ENCODE measurements at places on chromosomes 4 and X.

- DNase-seq: no peak
Observed at GRCh38 chrX:48935301-48935670, 16.5 kb upstream of the PIM2 start.

- DNase-seq: no peak
Observed at GRCh38 chr4:156146571-156146970, 192.9 kb upstream of the CTSO start.

DNA sequence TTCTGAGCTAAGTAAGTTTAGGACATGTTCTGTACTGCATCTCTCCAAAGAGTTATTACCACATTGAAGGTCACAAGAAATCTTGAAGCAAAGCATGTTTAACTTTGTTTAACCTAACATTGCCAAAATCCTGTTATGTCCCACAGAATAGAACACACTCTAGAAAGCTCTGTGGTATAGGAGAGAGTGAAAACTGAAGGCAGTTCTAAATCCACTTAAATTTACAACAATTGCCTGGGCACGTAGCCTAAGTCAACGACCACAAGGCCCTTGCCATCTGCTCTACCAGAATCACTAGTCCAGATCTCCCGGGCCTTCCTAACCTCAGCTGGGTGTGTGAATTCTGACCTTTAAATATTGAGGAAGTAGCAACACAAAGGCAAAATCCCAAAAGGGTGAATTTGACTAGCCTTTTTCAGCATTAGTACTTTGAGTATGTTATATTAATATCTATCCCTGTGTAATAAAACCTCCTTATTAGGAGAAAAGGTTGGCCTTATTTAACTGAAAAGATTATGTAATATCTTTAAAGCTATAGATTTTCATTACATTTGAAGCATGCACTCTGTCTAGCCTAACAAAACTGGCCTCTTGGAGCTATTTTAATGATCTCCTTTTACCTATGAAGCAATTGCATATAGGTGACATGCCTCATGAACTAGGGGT, 4.5 kb upstream of the MAML3 start:
- no peak for DNase-seq

GRCh38 chr4:31083456-31083855, 363.3 kb downstream of the PCDH7 start:
- no peak for DNase-seq

DNA sequence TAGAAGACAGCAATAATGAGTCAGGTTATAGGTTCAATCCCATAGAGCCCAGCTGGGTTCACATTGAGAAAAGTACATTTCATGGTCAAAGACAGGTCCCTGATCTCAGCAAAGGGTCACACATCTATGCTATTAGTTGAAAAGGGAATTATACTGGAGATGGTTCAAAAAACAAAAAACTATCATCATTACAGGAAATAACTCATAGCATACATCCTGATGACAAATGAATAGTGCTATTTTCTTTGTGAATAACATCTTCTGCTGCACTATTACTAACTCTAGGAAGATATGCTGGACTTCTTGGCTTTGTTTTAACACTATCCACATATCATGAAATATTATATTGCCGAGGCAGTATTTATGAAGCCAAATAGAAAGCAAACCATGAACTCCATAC, 202.5 kb upstream of the MAB21L2 start:
- no peak for DNase-seq

GRCh38 chrX:148310426-148311165, 189.8 kb upstream of the AFF2 start:
- DNase-seq: no peak

DNA sequence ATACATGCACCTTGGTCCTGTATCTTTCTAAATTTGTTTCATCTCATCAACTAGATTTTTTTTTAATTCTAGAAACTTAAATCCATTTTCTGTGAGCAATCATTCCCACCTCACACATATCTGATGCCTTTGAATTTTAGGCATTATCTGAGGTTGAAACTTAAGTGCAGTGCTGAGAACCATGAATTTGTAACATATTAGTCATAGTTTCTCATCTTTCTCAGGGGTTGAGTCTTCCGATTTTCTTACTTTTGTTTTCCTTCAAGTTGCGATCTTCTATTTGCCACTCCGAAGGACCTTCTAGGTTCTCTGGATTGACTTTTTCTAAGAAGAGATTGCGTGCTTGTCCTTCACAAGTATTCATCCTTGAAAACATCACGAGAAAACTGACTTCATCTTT, 3.7 kb upstream of the NR0B1 start:
- no peak for DNase-seq

DNA sequence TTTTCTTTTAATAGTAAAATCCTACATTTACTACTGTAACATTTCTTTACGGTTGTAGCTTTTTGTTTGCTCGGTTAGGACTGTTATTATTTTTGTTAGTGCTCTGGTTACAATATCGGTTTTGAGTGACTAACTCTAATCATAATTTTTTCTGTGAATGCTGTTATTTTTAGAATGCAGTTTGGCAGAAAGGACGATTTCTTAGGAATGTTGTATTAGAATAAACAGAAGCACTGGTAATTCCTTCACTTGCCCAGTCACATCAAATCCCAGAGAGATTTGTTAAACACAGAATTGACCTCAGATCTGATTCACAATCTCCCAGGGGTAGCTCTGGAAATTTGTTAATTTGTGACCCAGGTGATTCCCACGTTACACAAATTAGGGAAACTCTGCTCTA, 21.7 kb downstream of the DDIT4L start:
- no peak for DNase-seq

GRCh38 chrX:143642426-143642825, 6.5 kb upstream of the SLITRK4 start:
- DNase-seq: no peak

DNA sequence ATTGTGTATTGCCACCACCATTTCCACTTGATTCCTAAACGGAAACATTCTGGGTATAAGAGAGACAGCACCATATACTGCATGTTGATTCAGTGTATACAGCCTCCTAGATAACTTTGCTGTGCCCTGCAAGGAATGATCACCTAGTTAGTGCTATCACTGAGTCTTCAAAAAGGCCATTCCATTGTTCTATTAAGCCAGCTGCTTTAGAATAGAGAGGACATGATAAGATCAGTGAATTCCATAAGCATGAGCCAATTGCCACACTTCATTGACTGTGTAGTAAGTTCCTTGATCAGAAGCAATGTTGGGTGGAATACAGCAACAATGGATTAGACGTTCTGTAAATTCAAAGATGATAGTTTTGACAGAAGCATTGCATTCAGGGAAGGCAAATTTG, 1047.3 kb downstream of the PCDH18 start:
- no peak for DNase-seq

DNA sequence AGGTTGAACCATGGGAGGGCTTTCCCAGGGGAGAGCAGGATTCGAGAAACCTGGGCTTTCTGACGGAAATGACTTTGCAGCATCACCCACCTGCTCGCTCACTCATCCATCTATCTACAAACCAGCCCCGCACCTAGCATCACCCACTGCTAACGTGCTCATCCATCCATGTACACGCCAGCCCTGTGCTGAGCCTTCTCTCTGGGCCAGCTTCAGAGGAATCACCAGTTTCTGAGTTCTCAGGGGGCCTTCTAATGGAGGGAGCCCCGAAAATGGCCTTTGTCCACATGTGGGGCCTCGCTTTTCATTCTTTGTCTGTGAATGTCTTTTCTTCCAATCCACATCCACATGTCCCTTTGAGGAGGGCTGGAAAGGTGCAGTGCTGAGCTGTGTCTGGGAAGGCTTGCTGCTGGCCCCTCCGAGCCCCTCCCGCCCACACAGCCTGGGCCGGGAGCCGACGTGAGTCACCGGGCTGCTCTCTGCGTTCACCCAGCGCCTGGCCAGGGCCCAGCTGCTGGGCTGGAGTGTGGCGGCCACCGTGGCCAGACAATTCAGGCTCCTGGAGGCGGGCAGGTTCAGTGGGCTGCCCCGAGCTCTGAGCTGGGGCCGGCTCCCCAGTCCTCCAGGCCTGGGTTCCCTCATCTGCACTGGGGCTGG, 14.7 kb downstream of the SORCS2 start:
- DNase-seq: no peak

GRCh38 chrX:38138900-38139299, 81.8 kb downstream of the SRPX start:
- no peak for DNase-seq

DNA sequence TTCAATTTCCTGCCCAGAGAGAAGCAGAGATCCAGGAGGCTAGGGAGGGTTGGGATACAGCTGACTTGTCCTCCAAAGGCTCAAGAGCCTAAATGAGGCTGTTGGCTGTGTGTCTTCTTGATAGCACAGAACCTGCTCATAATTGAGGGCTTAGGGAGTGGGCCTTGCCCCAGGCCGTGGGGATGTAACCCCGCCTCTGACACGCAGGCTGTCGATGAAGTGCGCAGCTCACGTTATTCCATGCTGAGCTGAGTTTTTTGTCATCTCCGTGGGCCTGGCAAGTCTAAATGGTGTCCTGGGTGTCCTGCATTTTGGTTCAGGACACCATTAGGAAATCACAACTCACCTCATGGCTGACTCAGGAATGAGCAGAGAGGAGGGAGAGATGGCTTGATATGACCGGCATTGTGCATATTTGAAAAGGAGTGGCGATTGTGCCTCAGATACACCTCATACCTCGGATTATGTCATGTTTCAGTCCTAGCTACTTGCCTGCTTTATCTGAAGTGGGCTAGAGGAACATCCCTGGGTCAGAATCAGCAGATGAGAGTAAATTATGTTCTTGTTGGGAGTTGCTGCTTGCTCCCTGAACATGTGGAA, 43.7 kb downstream of the FHDC1 start:
- no peak for DNase-seq

DNA sequence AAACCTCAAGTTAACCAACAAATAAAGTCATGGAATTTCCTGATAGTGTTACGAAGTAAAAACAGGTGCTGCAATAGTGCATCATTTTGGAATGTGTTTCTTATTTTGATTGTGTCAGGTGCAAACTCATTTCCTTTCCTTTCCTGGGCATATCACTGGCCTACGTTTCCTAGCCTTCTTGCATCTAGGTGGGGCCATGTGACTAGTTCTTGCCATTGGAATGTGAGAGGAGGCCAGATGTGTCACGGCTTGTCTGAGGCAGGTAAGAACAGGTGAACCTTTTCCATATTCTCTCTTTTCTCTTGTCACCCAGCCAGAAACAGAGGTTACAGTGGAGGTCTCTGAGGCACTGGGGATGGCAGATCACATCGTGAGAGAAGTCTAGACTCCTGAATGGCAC, 868.0 kb downstream of the RPA4 start:
- DNase-seq: no peak

- DNase-seq: no peak
Observed at GRCh38 chrX:119672426-119672825, 20.5 kb downstream of the SEPTIN6 start.

DNA sequence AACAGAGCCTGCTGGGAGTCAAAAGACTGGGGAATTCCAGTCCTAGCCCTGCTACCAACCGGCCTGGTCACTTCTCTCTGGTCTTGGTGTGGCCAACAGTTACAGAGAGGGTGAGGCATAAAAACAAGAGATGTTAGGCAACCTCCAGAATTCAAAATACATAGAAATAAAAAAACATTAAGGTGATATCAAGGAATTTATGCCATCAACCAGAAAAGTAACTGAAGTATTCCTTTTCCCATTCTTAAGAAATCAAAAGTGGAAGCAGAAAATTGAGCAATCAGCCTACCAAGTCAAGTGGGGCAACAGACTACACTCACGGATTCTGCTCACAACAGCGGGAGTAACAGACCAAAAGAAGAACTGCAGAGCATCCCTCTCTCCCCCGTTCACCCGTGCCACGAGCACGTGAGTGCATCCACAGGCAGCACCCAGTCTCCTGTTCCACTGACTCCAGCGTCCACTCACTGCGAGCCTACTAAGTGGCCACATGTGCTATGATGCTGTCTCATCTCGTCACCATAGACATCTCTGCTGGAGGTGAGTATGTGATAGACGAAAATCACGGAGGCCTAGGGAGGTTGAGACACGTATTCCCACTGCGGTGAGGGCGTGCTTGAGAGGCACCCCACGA, 29.3 kb downstream of the AFAP1 start:
- DNase-seq: no peak

- DNase-seq: no peak
Observed at GRCh38 chr4:69078852-69079251, 17.4 kb upstream of the UGT2B7 start.

GRCh38 chrX:46125111-46125510, 420.1 kb downstream of the ZNF674 start:
- no peak for DNase-seq

- no peak for DNase-seq
Observed at GRCh38 chr4:146490106-146490505, 31.6 kb downstream of the SLC10A7 start.

DNA sequence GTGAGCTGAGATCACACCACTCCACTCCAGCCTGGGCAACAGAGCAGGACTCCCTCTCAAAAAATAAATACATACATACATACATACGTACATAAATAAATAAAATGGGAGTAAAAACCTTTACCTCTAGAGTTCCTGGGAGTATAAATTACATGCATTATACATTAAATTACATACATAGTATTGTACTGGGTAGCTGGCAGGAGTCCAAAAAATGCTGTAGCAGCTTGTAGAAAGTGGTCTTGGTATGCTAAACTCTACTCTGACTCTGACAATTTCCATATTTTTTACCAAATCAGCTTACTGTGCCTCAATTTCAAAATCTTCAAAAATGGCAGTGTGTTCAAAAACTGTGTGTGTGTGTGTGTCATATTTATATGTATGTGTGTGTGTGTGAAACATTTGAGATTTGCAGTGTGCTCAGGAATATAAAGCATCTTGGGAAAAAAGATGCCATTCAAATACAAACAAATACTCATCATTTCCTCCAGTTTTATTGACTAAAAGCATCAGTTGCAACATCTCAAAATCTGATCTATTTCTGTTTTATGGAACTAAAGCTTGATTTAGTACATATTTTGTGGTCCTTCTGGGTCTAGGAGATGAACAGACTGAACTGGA, 171.7 kb downstream of the SHROOM3 start:
- no peak for DNase-seq

- DNase-seq: no peak
Observed at GRCh38 chrX:156000361-156000926, 2.9 kb downstream of the IL9R start.

GRCh38 chr4:15898902-15899301, 39.6 kb downstream of the FGFBP1 start:
- DNase-seq: no peak

GRCh38 chrX:154056770-154057241, 37.1 kb upstream of the IRAK1 start:
- no peak for DNase-seq

DNA sequence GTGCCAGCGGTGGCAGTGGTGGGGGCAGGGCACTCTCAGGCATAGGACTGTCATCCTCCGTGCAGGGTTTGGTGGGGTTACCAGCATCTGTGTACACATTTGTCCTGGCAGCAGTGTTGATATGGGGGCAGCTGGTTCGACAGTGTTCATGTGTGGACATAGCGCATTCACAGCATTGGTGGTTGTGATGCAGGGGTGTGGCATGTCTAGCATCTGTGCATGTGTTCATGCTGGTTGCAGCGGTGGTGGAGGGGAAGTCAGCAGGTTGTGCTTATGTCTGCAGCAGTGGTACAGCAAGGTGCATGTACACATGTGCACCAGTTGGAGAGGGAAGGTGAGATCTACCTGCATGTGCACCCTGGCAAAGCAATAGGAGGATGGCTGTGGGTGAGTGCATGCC, 75.3 kb upstream of the ZXDB start:
- DNase-seq: no peak

GRCh38 chr4:98202907-98203306, 58.3 kb upstream of the RAP1GDS1 start:
- DNase-seq: no peak

- DNase-seq: no peak
Observed at GRCh38 chrX:30302956-30303355, 6.2 kb downstream of the NR0B1 start.

GRCh38 chrX:71140440-71140839, 4.2 kb upstream of the NLGN3 start:
- DNase-seq: no peak

GRCh38 chrX:103530545-103530944, 11.3 kb upstream of the RAB40A start:
- DNase-seq: no peak

Data from vagina (tissue), 2 donors.